Cortex of kidney (tissue), 1 donor: ENCODE measurements at places on chromosomes 4 and X.

- DNase-seq = no peak
Observed at GRCh38 chrX:110012818-110013485, 10.0 kb downstream of the TMEM164 start.

- DNase-seq = no peak
Observed at GRCh38 chr4:159722918-159723317, 620.0 kb downstream of the RAPGEF2 start.

GRCh38 chrX:20285511-20285910 is 18.8 kb upstream of the RPS6KA3 start:
- no peak for DNase-seq

DNA sequence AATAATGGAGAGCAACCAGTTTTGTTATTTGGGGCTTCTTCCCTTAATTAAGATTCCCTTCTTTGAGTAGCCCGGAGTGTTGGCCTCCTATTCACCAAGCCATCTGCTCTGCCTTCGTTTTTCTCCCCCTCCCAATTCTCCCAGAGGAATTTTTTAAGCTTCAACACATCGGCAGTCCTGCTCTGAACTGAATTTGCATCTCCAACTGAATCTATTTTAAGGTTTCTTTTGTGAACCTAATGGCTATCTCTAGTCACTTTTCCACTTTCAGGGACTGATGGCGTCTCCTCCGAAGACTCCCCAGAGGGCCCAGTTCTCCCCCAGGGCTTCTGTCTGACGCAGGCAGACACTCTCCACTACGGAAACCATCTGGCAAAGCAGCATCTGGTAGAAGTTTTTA is 280.2 kb downstream of the ADGRA3 start:
- DNase-seq = no peak

- no peak for DNase-seq
Observed at GRCh38 chr4:29276150-29276549, 1444.0 kb upstream of the PCDH7 start.

- DNase-seq = no peak
Observed at GRCh38 chrX:15507005-15507404, 6.4 kb downstream of the BMX start.

- DNase-seq = no peak
Observed at GRCh38 chr4:147581606-147582350, 35.4 kb upstream of the TMEM184C start.

GRCh38 chr4:147303174-147303872 is 177.6 kb upstream of the EDNRA start:
- no peak for DNase-seq

DNA sequence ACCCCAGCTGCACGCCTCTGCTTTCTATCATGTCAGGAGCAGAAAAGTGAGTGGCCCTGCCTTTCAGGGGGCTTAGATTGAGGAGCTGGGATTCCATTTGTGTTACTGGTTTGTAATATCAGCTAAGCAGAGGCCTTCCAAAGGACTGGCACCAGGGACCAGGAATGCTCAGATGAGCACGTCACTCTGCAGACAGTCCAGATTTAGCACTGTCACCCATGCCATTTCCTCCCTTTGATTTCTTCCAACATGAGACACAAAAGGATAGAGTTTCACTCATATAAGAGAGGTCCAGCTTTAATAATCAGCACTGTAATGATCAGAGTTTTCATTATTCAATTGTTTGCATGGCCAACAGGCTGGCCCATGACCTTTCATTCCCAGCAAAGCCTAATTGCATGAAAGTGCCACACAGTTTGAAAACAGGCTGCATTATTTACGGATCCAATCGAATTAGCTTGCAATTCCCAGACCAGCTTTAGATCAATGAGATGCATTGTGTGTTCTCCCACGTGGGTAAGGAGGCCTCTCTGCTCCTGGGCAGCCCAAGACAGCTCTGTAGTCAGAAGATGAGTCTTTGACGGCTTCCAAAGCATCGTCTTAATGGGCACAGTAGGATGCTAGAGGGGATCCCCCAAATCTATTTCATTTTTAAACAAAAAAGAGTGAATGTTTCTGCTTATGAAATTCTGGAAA is 9.8 kb upstream of the SLC2A9 start:
- DNase-seq = no peak

DNA sequence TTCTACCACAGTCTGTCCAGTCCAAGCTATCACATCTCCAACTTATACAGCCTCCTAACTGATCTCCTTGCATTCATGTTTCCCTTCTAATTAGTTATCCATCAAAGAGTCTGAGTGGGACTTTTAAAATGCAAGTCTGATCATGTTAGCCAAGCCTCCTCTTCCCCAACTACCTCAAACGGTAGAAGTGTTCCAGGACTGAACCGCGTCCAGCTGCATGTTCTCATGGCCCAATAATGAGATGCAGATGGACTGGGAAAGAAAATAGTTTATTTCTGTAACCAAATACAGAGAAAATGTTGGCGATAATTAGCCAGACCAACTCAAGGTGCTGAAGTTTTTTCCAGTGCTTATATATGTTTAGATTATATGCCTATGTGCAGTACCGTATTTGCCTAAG is 46.6 kb upstream of the PPP1R2C start:
- DNase-seq = no peak

- no peak for DNase-seq
Observed at GRCh38 chr4:134762053-134762452, 560.5 kb upstream of the PABPC4L start.

GRCh38 chr4:71266090-71266794 is 72.6 kb upstream of the SLC4A4 start:
- no peak for DNase-seq

GRCh38 chrX:119411959-119412358 is 12.8 kb downstream of the SLC25A43 start:
- DNase-seq = no peak

- no peak for DNase-seq
Observed at GRCh38 chrX:9464435-9465371, at the start of gene TBL1X. Gene TBL1X, plus strand, starts transcription at chrX:9465058. Its CDS starts 188,529 bp downstream, at chrX:9653587.

DNA sequence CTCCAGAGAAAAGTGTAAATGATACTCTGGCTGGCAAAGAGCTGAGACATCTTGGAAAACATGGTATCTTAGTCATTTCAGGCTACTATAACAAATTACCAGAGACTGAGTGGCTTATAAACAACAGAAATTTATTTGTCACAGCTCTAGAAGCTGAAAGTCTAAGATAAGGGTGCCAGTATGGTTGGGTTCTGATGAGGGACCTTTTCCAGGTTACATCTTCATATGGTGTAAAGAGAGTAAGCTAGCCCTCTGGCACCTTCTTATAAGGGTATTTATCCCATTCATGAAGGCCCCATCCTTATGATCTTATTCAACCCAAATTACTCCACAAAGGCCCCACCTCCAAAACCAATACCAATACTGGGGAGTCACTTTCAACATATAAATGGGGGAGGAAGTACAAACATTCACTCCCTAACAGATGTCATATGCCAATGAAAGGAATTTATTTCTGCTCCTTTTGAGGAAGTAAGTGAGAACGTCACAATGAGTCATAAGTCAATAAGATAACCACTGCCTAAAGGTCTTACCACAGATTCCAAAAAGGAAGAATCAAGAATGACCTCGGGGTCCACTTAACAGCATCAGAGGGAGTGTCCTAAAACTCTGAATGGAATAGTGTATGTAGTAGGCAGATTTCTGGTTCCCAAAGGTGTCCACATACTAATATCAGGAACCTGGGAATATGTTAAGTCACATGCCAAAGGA is 246.6 kb downstream of the OPHN1 start:
- no peak for DNase-seq

DNA sequence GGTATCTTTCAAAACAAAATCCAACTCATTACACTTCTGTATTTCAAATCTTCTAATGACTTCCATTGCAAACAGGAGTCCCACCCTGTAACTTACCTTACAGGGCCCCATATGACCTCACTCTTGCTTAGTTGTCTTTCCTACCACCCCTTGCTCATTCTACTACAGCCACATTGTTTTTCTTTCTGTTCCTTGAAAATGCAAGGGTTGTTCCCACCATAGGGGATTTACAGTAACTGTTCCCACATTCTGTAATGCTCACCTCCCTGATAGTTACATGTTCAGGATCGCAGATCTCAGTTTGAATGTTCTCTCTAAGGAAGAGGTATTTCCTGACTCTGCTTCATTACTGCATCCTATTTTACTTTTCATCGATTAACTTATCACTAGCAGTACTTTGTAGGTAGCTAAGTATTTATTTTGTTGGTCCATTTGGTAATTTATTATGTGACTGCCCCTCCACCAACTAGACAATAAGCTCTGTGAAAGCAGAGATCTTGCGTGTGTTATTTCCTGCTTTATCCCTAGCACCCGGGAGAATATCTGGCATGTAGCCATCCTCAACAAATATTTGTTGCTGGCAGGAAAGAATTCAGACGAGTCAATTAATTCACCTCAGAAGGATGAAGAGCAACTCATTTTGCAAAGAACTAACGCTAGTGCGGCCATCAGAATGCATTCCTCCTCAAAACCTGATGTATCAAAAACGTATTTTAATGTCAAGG is 21.4 kb downstream of the MAOB start:
- no peak for DNase-seq
